ENCODE measurements at places on chromosomes 4 and X.

DNA sequence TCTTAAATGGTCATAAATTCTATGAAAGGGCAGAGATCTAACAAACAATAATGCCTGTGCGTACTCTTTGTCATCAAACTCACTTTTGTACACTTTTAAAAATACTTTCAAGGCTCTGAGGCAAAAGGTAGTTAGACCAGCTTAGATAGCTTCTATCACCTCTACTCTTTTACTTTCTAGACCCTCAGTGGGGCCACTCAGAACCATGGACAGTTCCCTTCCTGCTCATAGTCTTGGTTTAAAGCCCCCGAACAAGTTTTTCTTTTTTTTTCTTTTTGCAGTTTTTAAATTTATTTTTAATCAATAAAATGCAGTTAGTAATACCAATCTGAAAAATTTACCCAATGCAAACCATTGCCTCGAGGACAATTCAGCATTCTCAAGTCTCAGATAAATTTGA, 460.5 kb upstream of the CNKSR2 start:
- DNase-seq = no peak

DNA sequence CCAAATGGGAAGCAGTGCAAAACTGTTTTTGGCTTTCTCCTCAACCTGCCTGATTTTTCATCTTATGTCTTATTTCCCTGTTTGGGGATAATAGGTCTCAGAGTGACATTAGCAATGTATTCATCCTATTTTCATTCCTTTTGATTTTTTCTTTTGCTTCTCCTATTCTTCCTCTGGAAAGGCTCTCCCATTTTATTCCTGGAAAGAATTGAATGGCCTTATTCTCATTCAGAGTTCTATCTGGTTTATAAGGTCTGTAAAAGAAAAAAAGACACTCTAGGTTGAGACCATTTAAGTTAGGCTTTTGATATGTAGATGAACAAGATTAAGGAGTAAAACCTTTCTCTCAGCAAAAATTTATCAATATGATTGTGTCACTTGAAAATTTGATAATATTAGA, 27.8 kb upstream of the ALB start:
- DNase-seq = no peak

- no peak for DNase-seq
These were observed 448.9 kb upstream of the PABPC4L start for GRCh38 chr4:134650461-134650860.

DNA sequence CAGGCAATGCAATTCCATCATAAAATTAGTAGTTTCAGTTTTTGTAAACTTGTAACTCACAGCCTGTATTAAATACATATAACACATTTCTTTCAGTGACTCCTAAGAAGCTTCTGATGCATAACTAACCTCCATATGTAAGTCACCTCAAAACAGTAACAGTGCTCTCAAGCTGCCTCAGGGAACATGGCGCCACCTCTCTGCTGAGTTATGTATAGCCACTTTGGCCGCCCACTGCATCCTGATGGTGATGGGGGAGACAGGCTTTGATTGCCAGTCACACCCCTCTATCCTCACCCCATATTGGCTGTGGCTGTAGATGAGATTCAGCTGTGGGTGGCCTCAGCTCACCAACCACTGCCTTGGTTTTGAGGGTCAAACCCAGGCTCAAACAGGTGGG, 54.3 kb downstream of the LRBA start:
- no peak for DNase-seq

DNA sequence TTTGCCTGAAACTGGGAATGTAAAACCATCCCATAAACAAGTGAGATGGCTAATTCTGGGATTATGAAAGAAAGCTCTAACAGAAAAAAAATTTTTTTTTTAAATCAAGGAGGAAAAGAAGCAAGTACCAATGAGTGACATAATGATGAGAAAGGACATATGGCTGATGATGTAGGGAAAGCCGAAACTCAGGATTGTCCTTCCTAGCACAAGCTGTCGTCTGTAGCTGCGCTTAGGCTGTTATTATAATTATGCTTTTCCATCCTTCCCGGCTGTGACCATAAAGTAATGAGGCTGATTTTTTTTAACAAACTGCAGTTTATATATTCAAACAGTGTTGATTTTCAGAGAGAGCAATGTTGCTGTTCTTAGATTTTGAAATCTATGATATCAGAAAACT, 209.8 kb upstream of the NOCT start:
- DNase-seq = no peak

DNA sequence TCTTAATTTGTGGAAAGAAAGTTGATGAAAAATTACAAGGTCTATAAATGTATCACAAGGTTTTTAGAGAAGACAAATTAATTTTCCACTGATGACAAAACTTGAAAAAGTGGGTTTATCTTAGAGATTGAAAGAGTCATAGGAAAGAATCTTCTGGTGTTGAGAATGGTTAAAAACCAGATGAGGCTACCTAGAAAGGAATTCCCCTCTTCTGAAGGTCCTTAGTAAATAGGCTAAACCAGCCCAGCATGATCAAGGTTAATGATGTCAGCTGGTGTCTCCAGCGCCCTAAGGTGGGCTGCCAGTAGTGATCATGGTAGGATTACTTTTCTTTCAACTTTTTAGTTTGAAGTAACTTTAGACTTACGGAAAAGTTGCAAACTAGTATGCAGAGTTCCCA, 71.8 kb upstream of the PGRMC2 start:
- no peak for DNase-seq

DNA sequence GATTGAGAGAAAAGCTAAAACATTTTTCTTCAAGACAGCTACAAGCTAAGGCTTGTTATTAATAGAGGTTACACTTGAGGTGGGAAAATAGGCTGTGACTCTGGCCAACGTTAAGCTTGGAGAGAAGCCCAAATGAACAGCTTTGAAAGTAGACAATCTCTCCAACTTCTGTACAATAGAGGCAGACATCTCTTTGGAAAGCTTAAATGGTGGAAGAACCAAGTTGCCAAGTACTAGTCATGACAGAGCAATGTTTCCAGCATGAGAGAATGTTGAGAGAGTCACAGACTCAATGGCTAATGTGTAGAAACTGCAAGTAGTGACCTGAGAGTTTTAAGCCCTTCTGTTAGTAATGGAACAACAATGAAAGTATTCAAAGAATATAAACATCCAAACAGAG, 298.1 kb downstream of the INPP4B start:
- no peak for DNase-seq

DNA sequence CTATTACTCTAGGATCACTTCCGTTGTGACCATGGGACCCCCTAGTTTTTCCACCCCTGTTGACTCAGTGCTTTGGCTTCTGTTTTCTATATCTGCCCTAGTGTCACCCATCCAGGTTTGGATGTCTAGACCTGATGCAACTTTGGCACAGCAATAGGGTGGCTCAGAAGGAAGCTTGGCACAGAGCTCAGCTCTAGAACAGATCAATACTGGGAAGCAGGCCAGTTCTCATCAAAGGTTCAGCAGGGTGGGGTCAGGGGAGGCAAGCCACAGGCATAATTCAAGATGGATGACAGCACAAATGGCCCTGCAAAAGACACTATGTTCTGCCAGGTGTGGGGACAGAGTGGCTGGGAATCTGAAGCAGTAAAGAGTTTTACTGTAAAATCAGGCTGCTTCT, 74.2 kb upstream of the EGFL6 start:
- no peak for DNase-seq

DNA sequence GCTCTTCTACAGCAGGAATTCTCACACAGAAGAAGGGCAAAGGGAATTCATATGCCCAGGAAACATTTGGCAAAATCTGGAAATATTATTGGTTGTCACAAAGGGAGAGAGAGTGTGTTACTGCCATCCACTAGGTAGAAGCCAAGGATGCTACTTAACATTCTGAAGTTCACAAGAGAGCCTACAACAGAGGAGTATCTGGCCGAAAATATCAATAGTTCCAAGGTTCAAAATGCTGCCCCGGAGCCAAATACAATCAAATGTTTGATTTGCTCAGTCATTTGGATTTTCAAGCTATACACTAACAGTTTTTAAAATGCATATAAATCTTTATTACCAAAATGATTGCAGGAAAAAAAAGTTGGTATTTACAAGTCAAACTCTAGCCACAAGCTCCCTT, 18.8 kb downstream of the OTUD4 start:
- no peak for DNase-seq

DNA sequence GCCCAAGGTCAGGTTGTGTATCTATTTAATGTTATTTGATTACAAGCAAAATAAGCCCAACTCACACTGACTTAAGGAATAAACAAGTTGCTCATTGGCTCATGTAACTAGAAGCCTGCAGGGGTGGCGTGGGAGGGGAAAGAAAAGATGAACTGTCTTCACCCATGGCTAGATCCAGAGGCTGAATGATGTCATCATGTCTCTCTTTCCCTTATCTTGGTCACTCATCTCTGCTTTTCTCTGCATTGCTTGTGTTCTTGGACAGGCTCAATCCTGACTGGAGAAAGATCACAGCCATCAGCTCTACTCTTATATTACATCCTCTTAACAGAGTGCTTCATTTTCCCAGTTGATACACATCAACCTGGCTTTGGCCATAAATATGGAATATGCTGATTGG, 290.0 kb upstream of the DIAPH2 start:
- no peak for DNase-seq

All from omental fat pad (tissue), 4 donors.